ENCODE measurements at places on chromosomes 12 and 14.

GRCh38 chr12:76220980-76221379 lies 127.2 kb downstream of the BBS10 start:
- DNase-seq = no peak

- no peak for DNase-seq
Measured at GRCh38 chr12:6816598-6816997, 5.0 kb upstream of the GPR162 start.

DNA sequence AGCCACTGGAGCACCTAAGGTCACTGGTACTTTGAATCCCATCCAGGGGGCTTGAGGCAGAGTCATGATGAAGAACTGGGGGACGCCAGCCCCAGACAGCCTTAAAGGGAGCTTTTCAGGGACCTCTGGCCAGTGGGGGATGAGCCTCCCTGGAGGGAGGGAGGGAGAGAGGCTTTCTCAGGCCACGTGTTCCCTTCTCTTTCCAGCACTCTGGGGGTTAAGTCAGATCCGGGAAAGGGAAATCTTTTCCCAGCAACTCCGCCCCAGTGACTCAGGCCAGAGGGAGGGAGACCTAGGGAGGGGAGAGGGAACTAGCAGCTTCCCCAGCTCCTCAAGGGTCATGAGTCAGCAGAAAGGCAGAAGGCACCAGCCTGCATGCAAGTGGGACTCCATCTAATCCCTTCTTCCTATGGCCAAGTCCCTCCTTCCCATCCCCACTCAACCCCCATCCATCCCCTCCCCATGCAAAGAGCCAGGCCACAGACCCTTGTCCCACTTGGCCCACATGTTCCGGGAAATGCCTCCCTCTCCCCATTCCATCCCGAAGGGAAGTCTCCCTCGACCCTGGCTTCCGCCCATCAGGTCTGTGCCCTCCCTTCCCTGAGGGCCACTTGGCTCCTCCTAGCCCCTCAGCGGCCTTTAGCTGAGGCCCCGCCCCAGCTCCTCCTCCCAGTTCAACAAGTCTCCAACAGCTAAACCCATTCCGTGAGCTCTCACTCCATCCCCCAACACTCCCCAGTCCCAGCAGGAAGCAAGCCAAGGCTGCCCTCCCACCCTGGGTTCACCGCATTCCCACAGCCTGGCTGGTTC lies 5.6 kb downstream of the TNFRSF1A start:
- DNase-seq = peak; percentile 99

- no peak for DNase-seq
Measured at GRCh38 chr12:95699579-95699978, 91.0 kb downstream of the NTN4 start.

- no peak for DNase-seq
Measured at GRCh38 chr12:52687497-52688385, 7.5 kb upstream of the KRT1 start.

DNA sequence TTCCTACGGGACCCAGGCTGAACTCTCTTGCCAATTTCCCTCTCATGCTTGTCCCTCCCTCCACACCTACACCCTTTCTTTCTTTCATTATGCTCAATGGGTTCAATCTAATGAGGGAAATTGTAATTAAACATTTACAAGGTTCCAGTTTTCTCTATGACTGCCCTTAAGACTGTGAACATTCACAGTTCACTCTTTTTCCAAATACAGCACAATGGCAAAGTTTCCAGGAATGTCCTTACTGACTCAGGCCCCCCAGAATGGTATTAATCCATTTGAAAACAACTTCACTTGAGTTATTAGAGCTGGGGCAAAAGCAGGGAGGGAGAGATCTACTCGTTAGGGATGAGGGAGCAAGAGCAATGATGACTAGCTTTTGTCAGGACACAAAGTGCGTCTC lies 892.1 kb downstream of the NRXN3 start:
- DNase-seq = no peak

DNA sequence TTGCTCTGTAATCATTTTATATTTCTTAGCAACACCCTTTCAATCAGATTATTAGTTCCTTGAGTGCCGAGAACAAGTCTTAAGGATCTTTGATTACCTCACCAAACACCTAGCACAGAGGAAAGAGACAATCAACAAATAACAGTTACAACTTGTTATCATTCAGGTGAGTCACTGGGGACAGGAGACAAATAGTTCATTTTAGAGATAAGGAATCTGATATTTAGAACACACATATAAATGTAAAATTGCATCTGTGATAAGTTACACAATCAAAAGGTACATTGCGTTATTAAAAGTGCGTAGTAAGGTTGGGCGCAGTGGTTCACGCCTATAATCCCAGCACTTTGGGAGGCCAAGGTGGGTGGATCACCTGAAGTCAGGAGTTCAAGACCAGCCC lies 5.1 kb upstream of the STXBP6 start:
- DNase-seq = no peak

DNA sequence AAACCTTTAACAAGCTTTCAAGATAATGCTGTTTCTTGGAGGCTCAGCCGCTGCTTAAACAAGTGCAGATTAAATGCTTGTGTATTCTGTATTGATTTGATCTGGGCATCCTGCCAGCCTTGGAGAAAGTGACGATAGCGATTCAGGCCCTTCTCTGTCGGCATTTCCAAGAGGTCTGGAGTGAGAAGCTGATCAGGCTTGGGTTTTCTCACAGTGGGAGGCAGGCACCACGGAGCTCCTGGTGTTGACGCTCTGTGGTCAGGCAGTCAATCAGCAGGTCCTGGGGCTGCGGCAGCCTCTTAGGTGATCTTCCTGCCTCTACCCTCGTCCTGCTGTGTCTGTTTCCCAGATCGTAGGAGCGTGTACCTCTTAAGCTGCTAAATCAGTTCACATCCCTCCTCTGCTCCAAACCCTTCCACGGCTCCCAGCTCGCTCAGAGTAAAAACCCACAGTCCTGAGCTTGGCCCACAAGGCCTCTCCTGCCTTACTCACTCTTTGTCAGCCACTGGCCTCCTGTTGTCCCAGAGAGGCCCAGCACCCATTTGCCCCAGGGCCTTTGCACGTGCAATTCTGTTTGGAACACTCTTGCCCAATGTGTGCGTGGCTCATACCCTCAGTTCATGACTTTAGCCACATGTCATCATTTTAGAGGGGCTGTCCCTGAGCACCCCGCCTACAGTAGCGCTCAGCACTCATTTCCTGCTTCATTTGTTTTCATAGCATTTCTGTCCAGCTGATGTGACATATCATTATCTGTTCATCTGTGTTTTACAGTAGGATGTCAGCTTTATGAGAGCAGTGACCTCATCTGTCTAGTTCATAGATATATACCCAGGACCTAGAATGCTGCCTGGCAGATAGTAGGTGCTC lies 155.4 kb downstream of the AACS start:
- no peak for DNase-seq

DNA sequence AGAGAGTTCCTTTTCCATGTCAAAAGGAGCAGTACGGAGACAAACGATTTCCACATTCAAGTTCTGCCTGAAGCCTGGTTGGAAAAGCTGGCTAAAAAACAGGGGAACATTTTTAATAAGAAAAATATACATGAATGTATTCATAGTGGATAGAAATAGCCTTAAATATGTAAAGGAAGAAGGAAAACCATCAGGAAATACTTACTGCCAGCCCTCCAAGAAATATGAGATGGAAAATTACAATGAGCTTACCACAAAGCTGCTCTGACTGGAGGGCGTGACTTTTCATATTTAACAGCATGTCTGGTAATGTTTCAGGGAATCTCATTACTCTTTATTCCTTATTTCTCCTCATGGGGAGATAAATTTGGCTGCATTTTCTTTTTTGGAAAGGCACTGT lies 75.9 kb upstream of the ZDHHC17 start:
- DNase-seq = no peak

- DNase-seq = no peak
Measured at GRCh38 chr14:51546603-51547258, 105.0 kb upstream of the FRMD6 start.

DNA sequence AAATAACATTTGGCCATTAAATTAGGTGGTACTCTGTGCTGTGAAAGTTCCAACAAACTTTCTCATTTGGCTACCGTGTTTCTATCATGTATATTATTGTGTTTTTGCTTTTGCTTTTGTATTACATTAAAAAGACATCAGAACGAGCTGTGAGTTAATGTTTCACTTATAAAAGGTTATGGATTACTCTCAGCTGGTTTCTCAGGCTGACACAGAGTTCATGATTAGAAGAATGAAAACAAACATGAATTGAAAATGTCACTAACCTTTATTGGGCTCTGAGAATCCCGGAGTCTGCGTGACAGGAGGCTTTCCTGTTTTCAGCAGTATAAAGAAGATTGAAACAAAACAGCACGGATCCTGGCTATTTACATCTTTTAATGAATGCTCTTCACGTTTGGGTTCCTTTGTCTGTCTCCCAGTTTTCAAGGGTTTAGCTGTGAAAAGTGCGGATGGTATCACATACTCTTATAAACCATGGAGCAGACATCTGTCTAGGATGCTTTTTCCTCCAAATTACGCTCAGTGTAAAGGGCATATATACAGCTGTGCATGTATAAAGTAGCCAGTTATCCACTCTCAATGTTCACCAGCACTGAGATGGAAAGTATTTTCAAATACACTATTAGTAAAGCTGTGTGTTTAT lies 153.6 kb downstream of the PTCSC3 start:
- DNase-seq = no peak

- no peak for DNase-seq
Measured at GRCh38 chr12:81797100-81797499, 38.0 kb upstream of the PPFIA2 start.

GRCh38 chr12:116384691-116385485 lies 107.4 kb upstream of the MED13L start:
- DNase-seq = no peak

DNA sequence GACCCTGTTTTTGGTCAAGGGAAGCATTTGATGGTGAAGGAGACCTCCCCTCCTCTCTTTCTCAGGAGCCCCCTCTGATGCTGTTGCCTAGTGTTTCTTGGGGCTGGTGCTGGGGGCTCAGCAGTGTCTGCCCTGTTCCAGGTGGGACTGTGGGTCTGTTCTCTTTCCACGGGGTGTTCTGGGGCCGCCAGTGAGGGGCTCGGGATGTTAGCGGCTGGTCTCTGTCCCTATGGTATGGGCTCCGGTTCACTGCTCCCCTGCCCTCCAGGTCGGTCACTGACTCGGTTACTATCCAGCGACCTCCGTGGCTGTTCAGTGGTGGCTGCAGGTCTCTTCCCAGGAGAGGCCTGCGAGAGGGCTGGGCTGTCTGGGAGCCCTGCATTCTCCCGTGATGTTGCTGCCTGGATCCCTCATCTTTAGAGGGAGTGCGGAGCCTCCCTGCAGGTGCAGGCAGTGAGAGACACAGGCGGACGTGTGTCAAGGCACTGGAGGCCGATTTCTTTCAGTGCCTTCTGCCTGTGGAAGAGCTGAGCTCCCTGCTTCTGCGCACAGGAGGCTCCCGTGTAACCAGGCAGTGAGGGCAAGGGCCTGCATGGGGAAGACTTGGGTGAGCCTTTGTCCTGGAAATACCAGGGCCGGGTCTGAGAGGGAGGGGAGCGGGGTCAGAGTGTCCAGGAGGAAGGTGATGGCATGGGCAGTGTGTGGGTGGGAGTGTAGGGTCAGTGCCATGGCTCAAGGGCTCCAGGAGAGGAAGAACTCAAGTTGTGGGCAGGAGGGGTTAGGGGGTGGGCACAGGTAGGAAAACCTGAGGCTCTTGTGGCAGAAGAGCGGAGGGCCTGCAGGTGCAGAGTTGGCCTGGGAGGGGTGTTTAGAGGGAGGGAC lies 362.6 kb downstream of the TMEM121 start:
- no peak for DNase-seq
